Brain microvascular endothelial cell (primary cell): ENCODE measurements at places on chromosomes 6 and 20.

DNA sequence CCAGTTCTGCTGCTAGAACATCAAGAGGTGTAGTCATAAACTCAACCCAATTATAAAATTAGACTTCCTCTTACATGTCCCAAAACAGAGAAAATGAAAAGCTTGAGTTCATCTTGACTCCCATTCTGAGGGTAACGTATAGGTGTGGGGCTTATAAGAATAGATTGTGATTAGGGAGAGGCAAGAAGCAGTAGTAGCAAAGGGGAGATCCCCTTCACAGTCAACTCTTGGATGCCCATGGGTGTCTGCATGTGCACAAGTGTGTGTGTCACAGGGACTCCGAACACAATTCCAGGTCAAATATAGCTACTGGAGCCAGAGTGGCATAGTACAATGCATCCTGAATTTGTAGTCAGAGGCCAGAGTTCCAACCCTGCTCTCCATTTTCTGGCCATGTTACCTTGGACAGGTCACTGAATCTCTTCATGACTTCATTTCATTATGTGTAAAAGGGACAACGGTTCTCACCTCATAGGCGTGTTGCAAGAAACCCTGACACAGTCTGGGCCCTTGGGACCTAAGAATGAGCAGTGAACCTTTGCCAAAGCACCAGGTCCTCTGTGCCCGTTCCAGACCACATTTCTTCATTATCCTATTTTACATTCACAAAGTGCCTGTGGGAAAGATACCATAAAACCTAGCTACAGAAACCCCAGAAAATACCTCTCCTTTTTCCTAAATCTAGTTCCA is 11.8 kb downstream of the GSTA4 start:
- no peak for DNase-seq

GRCh38 chr6:125165256-125165655 is 11.7 kb downstream of the TPD52L1 start:
- peak; percentile 7 for DNase-seq

DNA sequence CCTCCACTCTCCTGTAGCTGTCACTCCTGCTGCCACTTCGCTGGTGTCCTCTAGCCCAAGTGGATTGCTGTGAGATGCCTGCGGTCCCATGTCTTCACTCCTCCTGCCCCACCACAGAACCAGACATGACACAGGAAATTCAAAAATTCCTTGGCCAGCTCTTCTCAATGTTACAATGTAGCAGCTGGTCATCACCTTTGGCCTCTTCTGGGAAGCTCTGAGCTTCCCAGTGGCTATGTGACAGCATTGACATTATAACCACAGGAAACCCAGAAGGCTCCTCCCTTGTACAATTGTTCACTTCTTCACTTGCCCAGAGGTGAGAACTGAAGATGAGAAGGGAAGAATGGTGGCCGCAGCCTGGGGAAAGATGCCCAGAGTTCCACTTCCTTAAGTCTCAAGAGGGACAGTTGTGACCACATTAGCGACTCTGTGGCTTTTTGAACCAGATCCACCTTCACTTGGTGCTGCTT is 76.1 kb upstream of the NAA20 start:
- no peak for DNase-seq

- no peak for DNase-seq
These were observed 2.0 kb downstream of the HEY2 start for GRCh38 chr6:125751334-125751916.

DNA sequence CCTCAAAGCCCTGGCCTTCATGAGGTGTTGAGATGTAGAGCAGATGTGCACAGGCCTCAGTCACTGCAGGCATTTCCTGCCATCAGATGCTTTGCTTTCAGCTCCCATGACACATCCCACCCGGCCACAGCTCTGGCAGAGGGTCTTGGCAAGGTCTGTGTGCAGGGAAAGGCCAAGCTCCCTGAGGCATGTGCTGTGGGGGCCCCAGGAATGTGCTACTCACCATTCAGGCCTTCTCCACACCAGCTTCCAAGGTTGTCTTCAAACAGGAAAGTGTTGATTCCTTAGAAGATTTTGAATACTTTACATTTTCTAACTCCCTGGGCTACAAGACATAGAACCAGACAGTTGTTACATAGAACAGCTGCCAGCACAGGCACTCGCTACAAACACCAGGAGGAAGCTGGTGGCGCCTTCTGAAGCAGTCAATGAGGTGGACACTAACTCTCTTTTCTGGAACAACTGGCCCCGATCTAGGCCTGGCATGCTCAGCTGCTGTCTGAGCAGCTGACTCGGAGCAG is 27.8 kb downstream of the CASS4 start:
- DNase-seq = peak; percentile 96

GRCh38 chr6:129662980-129663431 is 47.0 kb downstream of the ARHGAP18 start:
- DNase-seq = no peak

DNA sequence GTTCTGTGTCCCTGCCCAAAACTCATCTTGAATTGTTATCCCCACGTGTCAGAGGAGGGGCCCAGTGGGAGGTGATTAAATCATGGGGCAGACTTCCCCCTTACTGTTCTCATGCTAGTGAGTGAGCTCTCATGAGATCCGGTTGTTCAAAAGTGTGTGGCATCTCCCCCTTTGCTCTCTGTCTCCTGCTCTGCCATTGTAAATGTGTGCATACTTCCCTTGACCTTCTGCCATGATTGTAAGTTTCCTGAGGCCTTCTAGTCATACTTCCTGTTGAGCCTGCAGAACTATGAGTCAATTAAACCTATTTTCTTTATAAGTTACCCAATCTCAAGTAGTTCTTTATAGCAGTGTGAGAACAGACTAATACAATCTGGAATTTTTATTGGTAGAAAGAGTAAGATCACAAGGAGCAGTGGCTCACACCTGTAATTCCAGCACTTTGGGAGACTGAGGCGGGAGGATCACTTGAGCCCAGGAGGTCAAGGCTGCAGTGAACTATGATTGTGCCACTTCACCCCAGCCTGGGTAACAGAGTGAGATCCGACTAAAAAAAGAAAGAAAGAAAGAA is 47.1 kb upstream of the SLC22A16 start:
- no peak for DNase-seq

GRCh38 chr6:147769496-147770087 is 261.1 kb downstream of the SAMD5 start:
- no peak for DNase-seq

GRCh38 chr6:139439349-139439748 is 64.9 kb upstream of the CITED2 start:
- no peak for DNase-seq

DNA sequence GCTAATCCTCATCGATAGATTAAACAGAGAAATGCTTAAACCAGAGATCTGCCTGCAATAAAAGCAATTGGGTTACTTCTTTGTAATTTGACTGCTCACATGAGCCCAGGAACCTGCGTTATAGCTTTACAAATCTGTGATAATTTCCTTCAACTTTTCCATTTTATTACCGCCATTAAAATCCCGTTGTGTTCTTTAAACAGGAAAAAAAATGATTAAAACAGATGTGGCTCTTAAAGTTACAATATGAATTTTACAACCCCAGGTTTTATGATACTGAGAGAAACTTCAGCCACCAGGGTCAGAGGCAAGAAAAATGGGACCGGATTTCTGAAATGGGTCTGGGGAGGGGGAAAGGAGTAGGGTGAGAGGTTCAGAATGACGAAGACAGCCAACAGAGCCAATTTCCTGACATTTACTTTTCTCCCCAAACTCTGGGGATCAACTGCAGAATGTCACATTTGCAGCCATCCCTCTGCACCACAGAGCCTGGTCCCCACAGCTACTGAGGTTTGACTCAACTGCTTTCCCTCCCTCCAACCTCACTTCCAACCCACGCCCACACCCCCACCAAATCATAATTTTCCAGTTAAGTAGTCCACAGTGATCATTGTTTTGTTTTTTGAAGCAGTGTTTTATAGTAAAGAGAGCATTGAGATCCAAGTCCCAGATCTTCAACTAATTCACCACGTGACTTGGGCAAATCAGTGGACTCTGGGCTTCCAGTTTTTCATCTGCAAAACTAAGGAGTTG is 77.6 kb upstream of the EYA2 start:
- no peak for DNase-seq

- DNase-seq = no peak
These were observed 269.6 kb downstream of the ARID1B start for GRCh38 chr6:157046776-157047175.

GRCh38 chr20:63014710-63015109 is 7.9 kb upstream of the BHLHE23 start:
- DNase-seq = no peak

- DNase-seq = peak; percentile 58
These were observed 105.4 kb downstream of the PERP start for GRCh38 chr6:138001750-138002349.

DNA sequence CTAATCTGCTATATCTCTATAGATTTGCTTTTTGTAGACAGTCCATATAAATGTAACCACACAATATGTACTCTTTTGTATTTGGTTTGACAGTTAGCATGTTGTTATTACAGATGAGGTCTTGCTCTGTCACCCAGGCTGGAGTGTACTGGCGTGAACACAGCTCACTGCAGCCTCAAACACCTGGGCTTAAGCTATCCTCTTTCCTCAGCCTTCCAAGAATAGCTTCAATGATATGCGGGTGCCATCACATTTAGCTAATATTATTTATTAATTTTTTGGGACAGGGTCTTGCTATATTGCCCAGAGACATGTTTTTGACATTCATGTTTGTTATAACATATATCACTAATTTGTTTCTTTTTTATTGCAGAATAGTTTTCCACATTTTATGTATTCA is 10.8 kb downstream of the REPS1 start:
- no peak for DNase-seq

DNA sequence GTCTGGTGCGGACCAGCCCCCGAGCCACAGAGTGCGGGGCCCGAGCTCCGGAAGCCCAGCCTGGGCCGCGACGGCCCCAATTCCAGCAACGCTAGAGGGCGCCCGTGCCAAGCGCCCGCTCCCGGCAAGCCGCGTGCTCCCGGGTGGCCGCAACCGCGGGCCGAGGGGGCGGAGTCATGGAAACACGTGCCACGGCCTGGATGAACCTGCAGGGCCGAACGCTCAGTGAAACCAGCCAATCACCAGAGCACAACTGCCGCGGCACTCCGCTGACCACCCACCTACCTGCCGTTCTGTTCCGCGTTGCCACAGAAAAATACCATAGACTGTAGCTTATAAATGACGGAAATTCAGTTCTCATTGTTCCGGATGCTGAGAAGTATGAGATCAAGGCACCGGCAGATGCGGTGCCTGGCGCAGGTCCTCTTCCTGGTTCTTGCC is 85.7 kb upstream of the FOXC1 start:
- DNase-seq = peak; percentile 32

DNA sequence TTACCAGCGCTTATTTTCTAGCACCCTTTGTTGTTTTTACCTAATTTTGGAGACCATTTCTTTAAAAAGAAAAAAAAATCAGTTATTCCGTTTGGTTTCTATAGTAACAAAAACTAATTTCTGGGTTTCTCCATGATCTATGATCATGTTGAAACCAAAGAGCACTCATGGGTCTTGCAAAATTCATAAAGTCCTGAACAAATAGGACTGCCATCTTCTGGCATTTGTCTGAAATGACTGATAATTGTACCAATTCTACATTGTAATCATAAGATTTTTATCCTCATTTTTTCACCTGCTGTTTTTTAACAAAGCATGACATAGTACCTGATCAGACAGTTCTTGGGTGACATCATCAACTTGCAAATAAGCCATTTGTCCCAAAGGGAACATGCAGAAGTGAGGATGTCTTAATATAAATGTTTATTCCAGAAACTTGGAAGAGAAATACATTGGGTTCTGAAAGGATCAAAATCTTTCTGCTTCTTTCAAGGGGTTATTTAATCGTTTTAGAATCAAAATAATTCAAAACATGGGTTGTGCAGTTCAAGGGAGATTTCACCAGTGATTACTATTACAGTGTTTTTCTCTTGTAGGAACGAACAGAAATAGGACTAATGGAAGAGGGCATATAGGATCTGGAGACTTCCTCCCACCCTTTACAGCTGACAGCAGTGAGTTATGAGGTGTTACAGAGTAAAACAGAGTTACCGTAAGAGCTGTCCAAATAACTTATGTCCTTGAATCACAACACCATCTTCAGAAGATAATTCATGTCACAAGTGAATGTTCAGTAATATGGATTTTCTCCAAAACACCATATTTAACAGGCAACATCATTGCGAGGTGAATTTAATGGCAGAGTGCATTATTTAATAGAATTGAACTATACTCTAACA is 87.1 kb upstream of the GJE1 start:
- peak; percentile 9 for DNase-seq

- no peak for DNase-seq
These were observed 591.0 kb upstream of the GJE1 start for GRCh38 chr6:141541581-141542324.

- DNase-seq = no peak
These were observed 234.5 kb downstream of the THBS2 start for GRCh38 chr6:169019111-169019510.
